ENCODE measurements at places on chromosomes 5 and 9. TPM values are rescaled to one million over a fixed set of nuclear protein-coding genes. Genes with fewer than 3 reads are reported as not detected.

KCNIP1 gene
- not detected for total RNA-seq

GRCh38 chr5:139043157-139043905 is 154.8 kb downstream of the SIL1 start:
- no peak for DNase-seq

DNA sequence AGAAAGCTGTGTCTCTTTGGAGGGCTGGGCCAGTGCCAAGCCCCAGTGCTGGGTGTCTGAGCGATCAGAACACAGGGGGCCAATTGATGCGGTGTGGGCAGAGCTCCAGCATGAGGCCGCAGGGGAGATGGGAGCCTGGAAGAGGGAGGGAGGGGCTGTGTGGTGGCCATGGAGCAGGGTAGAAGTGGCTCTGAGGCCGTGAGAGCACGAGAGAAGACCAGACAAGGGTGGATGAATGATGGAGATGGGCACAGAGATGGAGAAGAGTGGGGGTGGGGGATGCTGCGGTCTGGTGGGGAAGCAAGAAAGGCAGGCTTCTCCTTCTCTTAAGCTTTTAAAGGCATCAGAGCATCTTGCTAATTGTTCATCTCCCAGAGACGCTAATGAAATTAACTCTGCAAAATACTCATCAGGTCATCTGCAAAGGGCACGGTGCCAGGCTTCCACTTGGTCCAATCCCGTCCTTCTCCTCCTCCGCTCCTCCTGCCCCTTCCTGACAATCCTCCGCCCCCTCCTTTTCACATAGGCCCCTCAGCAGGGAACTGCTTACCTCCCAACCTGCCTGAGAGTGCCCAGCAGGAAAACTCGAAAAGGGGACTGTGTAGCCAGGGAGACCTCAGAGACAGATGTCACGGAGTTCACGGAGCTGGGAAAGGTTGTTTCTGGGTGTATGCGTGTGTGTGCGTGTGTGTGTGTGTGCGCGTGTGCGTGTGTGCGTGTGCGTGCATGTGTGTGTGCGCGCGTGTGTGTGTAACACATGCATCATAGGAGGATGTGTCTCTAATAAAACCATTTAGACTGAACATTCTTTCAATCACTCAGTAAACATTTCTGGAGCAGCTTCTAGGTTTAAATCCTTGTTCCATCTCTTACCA is 7.1 kb upstream of the UNC5A start:
- DNase-seq: no peak

COL23A1 gene
- 1.6 TPM for total RNA-seq

DNA sequence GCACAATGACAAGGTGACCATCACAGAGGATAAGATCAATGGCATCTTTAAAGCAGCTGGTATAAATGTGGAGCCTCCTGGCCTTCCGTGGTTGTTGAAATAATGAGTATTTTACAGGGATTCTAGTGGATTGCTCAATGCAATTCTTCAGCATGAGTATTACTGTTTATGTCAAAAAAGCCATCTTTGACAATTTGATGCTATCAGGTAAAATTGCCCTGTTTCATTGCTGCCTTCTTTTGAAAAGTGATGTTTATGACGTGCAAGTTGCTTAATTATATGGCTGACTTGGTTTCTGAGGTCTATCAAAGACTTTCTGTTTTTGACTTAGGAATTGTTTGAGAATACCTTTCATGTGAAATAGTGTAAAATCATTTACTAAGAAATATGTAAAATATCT is 237.2 kb downstream of the PARP8 start:
- no peak for DNase-seq

DNA sequence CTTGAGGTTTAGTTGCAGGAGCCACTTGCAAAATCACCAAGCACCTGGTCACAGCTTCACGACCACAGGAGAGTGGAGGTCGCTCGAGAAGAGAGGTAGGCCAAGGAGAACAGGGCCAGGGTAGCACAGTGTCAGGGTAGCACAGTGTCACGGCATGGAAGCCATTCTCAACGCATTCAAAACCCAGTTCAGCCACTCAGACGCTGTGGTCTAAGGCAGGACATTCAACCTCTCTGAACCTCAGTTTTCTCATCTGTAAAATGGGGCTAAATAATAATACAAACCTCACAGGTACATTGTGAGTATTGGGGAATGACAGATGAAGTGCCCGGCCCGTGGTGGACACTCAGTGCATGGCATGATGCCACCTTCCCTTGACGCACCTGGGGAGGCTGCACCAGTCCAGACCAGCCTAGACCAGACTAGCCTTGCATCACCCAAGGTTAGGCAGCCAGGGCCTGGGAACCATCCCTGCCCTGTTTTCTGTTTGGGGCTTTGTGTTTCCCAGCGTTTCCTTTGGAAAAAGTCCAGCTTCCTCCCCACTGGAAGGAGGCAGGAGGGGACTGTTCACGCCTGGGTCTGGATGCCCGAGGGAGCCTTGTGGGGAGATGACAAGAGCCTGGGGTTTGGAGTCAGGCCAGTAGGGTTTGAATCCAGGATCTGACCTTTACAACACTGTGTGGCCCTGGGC is 7.8 kb upstream of the LMX1B start:
- peak; percentile 56 for DNase-seq
